ENCODE measurements at places on chromosomes 2 and 18. TPM values are rescaled to one million over a fixed set of nuclear protein-coding genes. Genes with fewer than 3 reads are reported as not detected.

The FSHR gene
- polyA plus RNA-seq = not detected

The MOCOS gene
- 1.8 TPM for polyA plus RNA-seq

The GALR1 gene
- 0.22 TPM for polyA plus RNA-seq

The ABHD3 gene
- 22.7 TPM for polyA plus RNA-seq

DNA sequence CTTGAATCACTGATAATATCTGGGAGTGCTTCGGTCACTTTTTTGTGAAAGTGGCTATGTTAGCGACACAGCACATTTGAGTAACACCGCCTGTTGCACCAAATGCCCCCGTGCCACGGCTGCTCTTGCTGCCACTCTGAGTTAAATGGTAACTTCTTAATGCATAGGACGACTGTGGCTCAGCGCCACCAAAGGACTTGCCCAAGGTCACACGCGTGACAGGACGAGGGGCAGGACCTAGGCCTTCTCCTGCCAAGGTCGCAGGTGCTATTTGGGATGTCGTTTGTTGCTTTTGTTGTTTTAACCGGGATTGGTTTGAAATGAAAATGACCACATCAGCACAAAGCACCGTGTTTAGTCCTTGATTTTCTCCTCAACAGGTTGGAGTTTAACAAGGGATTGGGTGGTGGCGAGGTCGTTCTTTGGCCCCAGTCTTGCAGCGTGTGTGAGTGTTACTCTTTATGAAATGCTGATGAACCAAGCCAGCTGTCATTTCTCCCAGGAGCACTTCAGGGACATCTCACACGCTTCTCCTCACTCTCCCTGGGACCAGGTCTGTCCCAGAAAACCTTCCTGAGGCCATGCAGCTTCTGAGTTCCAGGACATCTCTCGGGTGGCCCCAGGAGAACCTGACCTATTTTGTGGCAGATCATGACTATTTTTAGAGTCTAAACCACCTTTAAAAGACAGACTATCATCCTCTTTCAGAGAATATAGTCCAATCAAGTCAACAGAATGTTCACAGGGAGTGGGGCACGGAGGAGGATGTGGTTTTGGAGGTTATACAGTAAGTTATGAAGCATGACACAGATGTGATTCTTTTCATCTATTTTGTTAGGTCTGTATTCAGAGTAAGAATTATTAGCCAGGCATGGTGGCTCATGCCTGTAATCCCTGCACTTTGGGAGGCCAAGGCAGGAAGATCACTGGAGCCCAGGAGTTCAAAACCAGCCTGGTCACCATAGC, 49.9 kb downstream of the MTCL1 start:
- no peak for DNase-seq

DNA sequence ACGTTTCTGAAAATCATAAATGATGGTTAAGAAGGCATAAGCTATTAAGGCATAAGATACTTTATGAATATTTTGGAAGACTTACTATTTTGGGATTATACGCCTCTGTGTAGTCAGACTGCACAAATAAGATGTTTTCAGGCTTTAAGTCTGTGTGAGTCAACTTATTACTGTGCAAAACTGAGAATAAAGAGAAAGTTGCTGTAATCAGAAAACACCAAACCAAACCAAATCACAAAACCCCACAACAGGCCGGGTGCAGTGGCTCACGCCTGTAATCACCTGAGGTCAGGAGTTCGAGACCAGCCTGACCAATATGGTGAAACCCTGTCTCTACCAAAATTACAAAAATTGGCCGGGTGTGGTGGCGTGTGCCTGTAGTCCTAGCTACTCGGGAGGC, 7.7 kb downstream of the CLK1 start:
- DNase-seq = no peak

GRCh38 chr18:57705832-57706595, 84.4 kb upstream of the NARS1 start:
- no peak for DNase-seq

DNA sequence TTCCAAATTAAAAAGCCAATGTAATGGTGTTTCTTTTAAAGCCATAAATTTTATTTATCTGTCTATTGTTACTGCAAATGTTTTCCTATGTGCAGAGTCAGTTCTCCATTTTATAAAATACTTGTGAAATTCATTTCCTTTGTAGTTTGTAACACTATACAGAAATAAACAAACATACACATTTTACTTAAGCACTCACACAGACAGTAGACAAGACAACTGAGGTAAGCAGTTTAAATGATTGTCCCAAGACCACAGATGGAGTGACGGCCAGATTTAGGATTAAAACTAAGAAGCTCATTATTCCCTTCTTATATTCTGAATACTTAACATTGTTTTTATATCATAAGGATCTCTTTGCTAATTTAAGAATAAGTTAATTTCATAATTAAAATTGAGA, 100.9 kb downstream of the BAZ2B start:
- no peak for DNase-seq

- DNase-seq = no peak
Observed at GRCh38 chr2:1360557-1361250, 52.6 kb upstream of the TPO start.

DNA sequence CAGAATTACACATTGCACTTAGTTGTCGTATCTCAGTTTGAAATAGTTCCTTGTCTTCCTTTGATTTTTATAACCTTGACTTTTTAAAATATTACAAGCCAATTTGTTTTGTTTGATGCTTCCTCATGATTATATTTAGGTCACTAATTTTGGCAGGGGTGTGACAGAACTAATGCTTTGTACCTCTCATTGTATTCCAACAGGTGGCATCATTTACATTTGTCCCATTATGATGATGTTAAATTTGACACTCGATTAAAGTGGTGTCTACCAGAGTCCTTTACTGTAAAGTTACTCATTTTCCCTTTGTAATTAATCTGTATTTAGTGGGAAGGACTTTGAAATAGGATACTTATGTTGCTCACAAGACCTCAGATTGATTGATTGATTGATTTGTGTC, 21.5 kb upstream of the MFSD2B start:
- DNase-seq = no peak

DNA sequence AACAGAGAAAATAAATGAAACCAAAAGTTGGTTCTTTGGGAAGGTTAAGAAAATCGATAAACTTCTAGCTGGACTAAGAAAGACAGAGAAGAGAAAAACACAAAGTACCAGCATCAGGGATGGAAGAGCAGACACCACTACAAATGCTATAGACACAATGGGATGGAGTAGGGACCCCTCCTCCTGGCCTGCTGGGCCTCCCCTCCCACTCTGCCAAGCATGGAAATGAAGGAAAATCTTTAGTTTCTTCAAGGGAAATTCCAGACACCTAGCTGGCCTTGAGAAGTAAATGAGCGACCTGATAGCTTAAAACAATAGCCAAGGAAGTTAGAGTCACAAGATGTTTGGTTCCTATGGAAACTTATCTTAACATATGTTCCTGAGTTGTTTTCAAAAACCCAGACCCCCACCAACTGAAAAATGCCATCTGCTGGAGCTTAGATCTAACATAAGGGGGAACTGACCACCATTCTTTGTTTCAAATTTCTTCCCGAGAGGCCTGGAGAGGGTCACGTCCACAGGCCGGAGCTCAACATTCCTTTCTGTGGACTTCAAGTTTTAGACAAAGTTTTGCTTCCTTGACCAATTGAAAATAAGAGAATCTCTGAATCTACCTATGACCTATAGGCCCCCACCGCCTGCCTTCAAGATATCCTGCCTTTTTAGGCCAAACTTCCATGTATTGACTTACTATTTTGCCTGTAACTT, 101.9 kb downstream of the BIN1 start:
- DNase-seq = no peak

GRCh38 chr2:109145286-109145685, 16.3 kb downstream of the SH3RF3 start:
- no peak for DNase-seq

DNA sequence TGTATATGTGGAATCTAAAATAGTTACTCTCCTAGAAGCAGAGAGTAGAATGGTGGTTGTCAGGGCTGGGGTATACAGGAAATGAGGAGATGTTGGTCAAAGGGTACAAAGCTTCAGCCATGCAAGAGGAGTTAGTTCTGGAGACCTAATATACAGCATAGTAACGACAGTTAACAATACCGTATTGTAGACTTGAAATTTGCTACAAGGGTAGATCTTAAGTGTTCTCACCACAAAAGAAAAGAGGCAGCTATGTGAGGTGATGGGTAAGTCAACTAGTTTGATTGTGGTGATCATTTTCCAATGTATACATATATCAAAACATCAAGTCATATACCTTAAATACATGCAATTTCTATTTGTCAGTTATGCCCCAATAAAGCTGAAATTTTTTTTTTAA, 98.2 kb upstream of the CYP1B1 start:
- DNase-seq = no peak

DNA sequence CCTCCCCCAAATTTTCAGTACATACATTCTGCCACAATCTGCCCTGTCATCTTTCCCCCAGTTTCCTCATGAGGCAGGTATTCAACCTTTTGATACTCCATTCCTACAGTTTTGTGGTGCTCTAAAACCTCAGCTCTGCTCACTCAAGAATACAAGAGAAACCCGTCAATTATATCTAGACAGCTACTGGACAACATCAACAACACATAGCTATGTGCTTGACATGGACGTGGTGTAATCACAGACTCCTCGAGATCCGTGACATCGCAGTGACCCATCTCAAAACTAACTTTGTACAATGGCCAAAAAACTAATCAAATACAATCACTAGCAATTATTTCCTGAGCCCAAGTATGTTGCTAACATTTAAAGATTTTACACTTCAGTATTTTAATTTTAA, 23.6 kb downstream of the WDSUB1 start:
- no peak for DNase-seq

GRCh38 chr2:8581601-8582041, 100.2 kb upstream of the ID2 start:
- no peak for DNase-seq

- no peak for DNase-seq
Observed at GRCh38 chr2:239297142-239298004, 103.4 kb downstream of the HDAC4 start.

DNA sequence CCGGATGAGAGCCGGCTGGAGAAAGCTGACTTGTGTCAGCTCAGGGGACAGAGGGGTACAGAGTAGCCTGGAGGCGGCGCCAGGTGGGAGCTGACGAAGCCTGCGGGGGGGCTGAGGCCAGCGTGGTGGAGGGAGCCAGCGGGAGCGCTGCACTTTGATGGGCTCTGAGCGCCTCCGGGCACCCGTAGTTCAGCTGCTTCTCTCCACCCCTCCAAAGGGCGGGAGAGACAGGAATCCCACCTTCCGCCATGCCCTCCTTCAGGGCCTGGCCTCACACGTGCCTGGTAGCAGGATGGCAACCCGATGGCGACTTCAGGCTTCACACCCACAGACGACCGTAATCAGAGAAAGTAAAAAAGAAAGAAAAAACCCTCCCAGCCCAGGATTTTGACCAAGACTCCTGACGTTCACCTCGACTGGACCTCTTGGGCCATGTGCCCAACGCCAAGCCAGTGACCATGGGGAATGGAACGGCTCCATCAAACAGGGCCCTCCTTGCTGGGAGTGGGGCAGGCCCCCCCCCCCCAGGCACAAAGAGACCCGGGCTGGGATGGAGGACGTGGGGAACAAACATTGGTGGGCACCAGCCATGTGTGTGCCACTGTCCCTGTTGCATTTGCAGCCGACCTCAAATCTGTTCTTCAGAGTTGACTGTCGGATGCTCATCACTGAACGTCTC, 60.7 kb upstream of the ASAP2 start:
- no peak for DNase-seq

GRCh38 chr2:5788447-5788846, 96.3 kb downstream of the SOX11 start:
- DNase-seq = no peak

DNA sequence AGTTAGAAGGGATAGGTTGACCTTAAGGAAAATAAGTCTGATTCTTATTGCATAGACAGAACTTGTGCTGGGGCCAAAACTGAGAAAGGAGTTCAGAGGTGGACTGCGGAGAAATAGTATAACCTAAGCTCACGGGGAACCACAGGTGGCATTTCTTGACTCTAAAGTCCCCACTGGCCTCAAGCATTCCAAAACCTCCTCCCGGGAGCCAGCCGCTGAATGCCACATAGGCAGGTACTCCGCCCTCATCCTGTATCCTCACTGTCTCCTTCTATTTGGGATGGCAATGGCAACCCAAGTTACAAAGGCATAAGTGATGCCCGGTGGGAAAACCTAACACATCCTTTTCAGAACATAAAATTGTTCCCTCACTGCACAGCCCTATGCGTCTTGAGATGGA, 173.0 kb downstream of the SP3 start:
- DNase-seq = no peak

DNA sequence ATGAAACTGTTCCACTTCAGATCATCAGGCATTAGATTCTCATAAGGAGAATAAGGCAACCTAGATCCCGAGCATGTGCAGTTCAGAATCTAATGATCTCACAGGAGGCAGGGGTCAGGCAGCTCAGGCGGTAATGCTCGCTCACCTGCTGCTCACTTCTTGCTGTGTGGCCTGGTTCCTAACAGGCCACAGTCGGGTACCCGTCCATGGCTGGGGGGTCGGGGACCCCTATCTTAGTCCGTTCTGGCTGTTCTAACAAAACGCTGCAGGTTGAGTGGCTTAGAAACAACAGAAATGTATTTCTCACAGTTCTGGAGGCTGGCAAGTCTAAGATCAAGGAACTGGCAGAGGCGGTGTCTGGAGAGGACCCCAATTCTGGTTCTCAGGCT, 79.2 kb downstream of the ASB1 start:
- DNase-seq = no peak

DNA sequence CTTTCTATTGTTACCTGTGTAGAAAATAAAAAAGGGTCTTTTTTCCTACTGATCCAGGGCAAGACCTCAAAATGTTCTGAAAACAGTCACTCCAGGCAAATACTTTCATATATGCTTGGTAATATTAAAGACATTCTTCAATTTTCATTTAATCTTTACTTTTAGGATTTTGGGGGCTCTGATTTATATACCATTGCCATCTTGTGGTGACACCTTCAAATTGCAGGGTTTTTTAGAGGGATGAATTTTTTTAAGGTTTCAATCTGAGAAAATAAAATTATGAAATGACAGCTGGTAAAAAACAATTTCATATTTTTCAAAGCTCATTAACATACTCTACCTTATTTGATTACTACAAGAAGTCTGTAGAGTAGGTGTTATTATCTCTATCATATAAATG, 26.8 kb downstream of the MAPK4 start:
- DNase-seq = no peak

DNA sequence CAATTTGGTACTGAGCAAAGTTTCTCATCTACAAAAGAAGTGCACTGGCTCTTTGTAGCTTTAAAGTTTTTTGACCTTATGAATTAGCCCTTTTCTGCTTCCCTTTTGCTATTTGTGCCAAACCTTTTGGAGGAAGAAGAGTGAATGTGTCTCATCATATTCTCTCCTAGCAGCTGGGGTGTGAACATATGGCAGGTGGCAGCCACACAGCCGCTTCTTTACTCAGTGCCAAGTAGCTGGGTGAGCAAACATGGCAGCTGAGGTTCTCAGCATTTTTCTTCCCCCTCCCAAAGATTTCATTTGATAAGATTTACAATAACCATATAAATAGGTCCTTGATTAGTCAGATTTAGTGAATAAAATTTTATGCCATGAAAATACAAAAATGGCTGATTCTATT, 46.7 kb upstream of the STK17B start:
- no peak for DNase-seq

GRCh38 chr2:20669562-20670314, 2.8 kb downstream of the GDF7 start:
- no peak for DNase-seq

DNA sequence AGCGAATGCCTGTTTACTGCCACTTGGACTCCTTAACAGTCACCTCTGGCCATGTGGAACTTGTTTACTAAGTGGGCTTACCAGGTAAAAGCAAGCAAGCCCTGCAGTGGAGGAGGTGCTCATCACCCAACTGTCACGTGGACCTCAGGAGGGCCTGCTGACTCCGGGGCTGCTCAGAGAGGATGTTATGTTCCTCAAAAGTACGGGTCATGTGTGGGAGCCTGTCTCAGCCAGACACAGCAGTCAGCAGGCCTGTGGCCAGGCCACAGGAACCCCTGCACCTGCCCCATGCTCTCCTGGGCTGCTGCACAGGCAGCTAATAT, 36.2 kb downstream of the AMER3 start:
- DNase-seq = no peak
